ENCODE measurements at places on chromosomes 3 and 15.

- no peak for DNase-seq
Observed at GRCh38 chr3:193330555-193331204, 47.9 kb downstream of the ATP13A5 start.

DNA sequence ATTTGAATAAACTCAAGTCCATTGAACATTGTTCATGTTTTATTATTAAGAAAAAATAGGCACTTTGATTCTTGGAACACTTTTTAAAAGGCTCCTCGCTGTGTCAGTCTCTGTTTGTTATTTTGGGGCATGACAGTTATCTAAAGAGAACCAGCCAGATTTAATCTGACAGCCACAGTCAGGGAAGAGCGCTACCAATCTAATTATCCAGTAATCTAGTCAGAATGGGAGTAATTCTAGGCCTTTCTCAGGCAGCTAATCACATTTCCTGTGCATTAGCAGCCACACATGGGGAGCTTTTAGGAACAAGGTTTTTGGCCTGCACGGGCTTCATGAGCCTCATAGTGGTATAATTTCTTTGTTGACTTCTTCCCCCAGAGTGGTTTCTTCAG lies 362.2 kb downstream of the RBMS3 start:
- no peak for DNase-seq

DNA sequence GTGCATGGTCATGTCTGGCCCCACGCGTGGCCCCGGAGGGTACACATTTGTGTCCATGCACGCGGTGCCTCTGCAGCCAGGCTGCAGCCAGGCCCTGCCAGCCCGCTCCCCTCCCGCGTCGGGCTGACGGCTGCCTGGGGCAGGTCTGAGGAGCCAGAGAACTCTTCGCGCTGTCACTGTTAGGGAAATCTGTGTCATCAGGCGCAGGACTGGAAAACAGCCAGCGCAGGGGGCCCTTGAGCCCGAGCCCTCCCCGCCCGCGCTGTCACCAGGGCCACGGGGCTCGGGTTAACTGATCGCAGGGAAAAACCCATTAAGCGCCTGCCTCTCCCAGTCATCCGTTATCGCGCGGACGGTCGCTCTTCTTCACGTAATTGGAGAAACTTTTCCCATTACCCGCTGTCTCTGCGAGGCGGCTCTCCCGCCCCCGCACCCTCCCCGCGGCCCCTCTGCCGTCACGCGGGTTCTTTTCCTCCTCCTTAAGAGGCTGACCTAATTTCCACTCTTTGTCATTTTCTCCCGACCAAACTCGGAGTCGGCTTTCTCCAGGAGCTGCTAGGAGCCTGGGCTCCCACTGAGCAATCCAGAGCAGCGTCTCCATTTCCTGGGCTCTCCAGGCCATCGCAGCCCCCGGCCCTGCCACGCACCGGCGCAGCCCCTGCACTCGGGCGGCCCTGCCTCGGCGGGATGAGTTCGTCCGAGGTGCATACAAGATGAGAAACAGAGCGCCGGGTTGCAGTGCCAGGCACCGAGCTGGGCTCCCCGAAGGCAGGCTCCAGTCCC lies 57.5 kb upstream of the PRR23E start:
- DNase-seq, result peak; percentile 46

- no peak for DNase-seq
Observed at GRCh38 chr3:88168171-88168570, 18.4 kb downstream of the C3orf38 start.

DNA sequence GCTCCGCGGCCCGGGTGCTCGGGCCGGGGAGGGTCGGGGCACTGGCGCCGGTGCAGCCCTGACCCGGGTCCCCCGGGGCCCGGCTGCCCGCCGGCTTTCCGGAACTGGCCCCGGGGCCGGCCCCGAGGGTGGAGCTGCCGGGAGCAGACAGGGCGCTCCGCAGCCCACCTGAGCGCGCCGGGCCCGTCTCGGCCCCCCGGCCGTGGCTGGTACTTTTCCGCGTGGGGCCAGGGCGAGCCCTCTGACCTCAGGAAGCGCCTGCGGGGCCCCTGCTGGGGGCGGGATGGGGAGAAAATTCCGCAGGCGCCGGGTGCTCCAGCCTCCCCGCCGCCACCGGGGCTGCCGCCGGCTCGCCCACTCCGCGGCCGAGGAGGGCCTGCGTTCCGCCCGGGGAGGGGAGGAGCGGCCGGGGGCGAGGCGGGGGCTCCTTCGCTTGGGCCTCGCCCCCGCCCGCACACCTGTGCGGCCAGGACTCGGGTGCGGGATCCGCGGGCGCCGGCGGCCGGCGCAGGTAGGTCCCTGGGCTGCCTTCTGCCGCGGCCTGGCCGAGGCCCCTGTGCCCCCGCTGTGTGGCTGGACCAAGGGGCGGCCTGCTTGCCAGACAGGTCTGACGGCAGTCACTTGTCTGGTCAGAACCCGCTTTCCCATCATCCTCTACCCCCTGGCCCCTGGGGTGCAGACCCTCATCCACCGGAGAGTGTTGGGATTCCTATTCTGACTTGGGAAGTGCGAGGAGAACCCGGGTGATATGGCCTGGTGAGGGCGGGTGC lies 3.5 kb downstream of the FURIN start:
- peak; percentile 73 for DNase-seq

GRCh38 chr3:50515565-50516439 lies 12.4 kb upstream of the CACNA2D2 start:
- DNase-seq, result peak; percentile 84

- no peak for DNase-seq
Observed at GRCh38 chr3:127438371-127438770, 150.5 kb upstream of the PRR20G start.

DNA sequence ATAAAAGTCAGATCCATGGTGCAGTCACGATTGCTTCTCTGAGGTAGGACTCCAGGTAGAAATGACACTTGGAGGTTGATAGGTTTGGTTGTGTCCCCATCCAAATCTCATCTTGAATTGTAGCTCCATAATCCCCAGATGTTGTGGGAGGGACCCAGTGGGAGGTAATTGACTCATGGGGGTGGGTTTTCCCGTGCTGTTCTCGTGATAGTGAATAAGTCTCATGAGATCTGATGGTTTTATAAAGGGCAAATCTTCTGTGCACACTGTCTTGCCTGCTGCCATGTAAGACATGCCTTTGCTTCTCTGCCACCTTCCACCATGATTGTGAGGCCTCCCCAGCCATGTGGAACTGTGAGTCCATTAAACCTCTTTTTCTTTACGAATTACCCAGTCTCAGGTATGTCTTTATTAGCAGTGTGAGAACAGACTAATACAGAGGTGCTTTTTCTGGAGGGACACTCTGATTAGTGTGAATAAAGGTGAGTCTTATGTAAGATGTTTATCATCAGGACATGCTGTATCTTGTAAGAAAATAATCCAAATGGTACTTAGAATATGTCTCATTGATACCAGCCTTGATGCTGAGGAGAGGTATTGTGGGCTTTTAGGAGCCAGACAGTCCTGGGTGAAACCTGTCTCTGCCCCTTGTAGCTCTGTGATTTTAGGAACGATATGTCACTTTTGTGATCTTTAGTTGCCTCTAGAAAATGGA lies 43.0 kb downstream of the SLCO3A1 start:
- no peak for DNase-seq

GRCh38 chr15:32834156-32834555 lies 116.4 kb downstream of the GREM1 start:
- DNase-seq, result no peak

DNA sequence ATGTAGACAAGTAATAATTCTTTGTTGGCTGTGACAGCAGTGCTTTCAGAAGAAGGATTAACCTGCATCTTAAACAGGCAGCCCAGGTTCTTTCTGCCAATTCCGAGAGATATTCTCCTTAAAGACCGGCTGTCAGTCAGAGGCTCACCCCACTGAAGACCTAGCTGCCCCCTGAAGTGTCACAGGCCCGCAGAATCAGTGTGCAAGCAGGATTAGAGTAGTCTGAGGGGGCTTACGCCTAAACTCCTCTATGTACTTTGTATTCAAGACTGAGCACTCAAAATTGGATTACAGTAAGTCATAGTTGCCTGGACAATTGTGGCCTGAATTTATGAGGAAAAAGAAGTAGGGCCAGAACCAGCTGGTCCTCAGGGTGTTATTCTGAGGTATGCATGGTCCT lies 342.9 kb downstream of the CLSTN2 start:
- no peak for DNase-seq

- no peak for DNase-seq
Observed at GRCh38 chr3:50299929-50300680, 900 bp upstream of the HYAL3 start.
